ENCODE measurements at places on chromosomes 16 and 17.

GRCh38 chr17:77496401-77496801 is 355.6 kb downstream of the SEC14L1 start:
- no peak for DNase-seq

DNA sequence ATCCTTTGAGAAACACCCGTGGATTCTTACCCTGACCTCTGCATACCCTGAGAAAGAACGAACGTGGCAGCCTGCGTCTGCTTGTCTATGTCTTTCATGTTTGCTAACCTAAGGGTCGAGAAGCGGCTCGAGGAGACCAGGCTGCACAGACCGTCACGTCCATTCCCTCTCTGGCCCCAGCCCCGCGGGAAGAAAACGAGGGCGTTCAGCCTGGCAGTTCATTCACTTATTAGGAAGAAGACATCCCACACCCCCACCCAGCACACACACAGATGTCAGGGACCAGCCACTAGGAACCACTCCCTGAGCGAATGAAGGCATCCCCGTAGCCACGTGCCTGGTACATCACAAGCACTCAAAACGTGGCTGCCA is 655 bp upstream of the MTHFSD start:
- DNase-seq, result no peak

DNA sequence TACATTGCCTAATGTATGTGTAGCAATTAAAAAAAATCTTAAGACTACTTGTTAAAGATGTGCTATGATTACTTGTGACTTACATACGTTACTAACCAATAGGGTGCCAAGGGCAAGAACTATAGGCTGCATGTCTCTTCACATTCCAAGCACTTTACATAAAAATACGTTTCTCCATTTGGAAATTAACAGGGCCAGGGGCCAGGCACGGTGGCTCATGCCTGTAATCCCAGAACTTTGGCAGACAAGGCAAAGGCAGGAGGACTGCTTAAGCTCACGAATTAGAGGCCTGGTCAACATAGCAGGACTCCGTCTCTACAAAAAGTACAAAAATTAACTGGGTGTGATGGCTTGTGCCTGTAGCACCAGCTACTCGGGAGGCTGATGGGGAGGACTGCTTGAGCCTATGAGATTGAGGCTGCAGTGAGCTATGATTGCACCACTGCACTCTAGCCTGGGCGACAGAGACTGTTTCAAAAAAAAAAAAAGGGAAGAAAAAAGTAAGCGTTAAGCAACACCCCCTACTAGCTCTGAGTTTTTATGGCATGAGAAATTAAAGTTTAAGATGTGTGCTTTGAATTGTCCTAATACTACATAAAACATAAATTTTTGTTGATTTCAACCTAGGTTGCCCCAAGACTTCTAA is 12.3 kb downstream of the PSMD12 start:
- no peak for DNase-seq

DNA sequence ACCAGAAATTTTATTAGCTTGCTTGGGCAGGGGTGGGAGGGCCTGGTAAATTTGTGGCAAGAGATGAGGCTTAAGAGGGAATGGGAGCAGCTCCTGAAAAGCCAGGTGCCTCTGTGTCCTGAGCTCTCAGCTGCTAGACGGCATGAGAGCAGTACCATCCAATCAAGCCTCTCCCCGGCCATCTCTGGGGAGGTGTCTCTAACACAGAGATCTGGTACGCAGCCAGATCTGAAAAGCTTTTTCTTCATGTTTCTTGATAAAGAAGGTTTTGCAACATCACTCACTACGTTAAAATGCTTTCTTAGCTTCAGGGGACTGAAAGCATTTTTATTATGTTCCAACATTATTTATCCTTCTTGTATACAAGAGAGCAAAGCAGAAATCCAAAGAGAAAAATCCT is 488.2 kb downstream of the RBFOX1 start:
- DNase-seq, result no peak

DNA sequence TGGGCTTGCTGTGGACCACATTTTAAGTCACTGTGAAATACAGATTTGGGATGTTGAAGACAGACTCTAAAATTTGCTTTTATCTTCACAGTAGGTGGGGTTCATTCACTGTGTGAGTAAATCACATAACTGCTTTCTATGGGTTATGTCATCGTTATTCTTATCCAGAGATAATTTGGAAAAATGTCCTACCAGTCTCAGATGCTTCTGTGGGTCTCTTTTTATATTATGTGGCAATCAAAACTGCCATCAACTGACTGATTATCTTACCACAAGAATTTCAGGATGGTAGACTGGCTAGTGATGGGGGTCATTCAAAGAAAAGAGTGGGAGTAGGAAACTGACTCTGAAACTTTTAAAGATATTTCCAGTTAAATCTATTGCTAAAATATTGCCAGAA is 3.1 kb downstream of the HSBP1 start:
- DNase-seq, result no peak

DNA sequence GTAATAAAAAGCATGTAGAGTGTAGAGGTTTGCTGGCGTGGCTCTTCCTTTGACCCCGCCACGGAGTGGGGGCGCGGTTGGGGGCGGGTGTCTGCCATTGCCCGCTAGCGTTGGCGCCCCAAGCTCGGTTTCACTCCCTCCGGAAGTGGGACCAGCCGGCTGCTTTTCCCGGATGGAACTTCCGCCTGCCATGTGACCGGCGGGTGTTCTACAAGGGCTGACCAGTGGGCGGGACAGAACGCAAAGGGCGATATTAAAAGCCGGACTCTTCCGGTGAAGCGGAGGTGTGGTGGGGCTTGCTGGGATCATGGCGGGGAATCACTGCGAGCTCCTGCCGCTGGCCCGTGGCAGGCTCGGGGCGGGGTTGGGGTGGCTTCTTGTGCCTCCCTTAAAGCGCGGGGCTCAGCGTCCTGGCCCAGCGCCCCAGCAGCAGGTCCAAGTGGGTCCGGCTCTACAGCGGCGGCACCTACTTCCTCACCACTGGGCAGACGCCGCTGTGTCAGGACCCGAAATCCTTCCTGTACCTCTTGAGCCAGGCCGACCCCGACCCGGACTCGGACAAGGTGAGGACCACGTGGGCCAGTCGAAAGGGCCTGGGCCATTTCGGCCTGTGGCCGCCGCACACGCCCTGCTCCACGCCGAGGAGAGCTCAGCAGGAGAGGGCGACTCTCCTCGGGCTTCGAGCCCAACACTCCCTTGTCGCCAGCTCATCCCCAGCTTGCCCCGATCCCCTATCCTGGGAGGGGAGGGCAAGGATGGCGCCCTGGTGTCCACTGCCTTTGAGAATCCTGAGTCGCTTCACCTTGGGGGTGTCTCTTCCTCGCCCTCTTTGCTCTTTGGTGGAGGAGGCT is 65.6 kb downstream of the PDPK1 start:
- peak; percentile 93 for DNase-seq

DNA sequence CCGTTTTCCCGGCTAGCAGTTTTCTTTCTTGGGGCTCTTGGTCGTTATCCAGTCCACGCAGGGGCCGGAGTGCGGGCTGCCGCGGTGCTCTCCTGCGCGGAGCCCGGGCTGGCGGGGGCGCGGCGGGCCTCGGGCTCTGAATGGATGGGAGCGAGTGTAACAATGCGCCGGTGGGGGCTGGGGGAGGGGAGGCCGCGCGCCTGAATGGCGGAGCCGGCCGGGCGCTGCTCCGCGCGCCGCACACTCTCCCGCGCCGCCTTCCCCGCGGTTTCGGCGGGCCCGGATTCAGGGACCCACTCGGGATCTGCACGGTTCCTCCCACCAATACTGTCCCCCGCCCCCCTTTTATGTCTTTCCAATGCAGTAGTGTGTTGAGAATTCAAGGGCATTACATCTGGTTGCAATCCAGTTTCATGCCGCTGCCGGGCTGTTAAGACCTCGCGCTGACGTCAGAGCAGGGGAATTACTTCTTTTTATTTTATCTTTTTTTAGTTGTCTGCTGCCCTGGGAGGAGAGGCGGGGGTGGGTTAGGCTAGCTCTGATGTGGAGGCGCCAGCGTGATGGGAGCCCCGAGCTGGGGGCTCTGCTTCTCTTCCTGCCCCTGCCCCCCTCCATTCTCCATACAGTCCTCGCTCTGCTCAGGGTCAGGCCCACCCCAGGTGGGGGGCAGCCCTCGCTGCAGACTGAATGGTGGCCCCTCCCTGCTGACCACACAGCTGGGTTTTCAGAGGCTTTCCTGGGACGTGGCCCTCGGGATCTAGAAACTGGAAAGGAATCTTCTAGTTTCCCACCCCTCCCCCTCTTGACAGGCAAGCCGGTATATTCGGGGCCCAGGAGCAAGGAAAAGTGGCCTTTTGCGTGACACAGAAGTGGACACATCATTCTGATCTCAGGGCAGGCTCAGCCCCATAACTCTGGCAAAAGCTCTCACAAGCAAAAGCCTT is 1.8 kb downstream of the RAI1 start:
- DNase-seq, result peak; percentile 70

GRCh38 chr17:50935221-50935995 is 69.3 kb upstream of the TOB1 start:
- DNase-seq, result peak; percentile 84

- DNase-seq, result no peak
These were observed 9.3 kb downstream of the SSTR5 start for GRCh38 chr16:1081734-1082265.

DNA sequence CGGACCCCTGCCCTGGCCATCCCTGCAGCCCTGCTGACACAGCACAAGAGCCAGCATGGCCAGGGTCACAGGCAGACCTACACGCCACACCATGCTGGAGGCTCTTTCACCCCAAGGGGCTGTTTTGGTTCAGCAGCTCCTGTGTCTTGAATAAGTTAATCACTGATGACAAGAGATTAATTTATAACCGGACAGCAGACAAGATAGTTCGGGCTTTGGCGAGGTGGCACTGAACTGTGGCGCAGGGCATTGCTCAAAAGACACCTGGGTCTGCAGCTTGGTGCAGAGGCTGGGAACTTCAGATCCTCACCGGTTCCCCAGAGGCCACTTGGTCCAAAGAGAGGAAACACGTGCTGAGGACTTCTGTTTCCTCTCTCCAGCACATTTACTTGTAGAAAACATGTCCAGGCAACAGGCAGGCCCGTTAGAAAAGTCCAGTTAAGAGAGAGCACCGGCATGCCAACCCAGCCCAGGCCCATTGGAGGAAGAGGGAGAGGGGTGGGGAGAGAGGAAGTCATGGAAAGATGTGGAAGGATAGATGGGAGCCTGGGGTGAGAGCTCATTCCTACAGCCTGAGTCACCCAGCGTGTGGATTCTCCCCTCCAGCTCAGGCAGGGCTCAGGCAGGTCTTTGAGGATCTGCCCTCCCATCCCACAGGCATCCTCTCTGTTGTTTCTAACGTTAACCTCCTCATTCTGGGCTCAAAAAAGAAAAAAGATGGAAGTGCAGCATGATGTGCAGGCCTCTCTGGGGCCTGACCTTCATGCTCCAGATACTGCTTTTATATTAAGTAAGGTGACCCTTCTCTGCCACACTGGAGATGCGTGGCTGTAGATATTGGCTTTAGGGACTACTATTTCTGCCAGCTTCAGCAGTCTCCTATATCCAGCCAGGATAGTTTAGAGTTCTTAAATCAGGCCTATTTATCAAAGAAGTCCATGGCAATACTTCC is 80.0 kb upstream of the HNF1B start:
- DNase-seq, result no peak

DNA sequence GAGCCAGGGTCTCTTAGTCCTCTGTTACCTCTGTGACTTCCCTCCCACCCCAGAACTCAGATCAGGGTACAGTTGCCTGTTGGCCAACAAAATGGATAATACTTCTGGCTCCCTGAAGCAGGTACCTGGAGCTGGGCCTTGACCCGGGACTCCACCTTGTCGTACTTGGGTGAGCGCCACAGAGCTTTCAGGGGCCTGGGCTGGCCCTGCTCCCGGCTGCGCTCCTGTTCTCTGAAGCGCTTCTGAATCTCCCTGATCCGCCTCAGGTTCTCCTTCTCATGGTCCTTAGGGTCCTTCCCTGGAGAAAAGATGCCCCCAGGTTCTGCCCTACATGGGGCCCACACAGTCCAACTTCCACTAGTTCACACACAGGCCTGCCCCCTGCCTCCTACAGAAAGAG is 1.7 kb downstream of the ENKD1 start:
- no peak for DNase-seq

DNA sequence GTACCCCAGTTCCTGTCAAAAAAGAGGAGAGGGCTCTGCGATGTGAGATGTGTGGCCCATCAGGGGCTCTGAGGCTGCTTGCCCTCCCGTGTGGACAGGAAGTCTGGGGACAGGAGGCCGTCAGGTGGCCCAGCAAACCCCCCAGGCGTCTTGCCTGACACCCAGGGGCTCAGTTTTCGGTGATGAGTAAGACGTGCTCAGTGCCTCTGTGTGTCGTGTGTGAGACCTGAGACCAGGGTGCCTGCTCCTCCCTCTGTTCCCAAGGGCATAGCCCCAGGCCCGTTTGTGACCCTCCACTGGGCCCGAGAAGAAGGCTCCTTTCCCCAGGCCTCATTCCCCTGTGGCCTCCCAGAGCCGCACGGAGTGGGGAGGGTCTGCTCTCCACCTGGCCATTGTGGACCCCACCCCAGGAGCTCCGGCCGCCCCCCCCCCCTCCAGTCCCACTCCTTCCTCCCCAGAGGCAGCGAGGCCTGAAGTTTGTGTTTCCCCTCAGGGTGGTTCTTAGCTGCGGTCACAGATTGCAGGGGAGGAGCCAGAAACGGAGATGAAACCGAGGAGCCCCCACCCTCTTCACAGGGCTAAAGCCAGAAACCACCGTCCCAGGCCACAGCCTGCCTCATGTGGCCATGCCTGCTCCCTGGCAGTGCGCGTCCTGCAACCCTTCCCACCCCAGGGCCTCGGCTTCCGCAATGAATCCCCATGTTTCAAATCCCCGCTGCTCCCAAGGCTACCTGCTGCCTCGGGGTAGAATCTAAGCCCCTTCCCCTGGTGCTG is 4.9 kb upstream of the ACTG1 start:
- no peak for DNase-seq

GRCh38 chr17:77675411-77675810 is 283.1 kb upstream of the TNRC6C start:
- DNase-seq, result no peak

- peak; percentile 29 for DNase-seq
These were observed 10.0 kb downstream of the PITPNC1 start for GRCh38 chr17:67386965-67387551.

- no peak for DNase-seq
These were observed 127.1 kb upstream of the HS3ST3A1 start for GRCh38 chr17:13728781-13729180.

- peak; percentile 75 for DNase-seq
These were observed 13.5 kb downstream of the MAPT start for GRCh38 chr17:45907750-45908395.

DNA sequence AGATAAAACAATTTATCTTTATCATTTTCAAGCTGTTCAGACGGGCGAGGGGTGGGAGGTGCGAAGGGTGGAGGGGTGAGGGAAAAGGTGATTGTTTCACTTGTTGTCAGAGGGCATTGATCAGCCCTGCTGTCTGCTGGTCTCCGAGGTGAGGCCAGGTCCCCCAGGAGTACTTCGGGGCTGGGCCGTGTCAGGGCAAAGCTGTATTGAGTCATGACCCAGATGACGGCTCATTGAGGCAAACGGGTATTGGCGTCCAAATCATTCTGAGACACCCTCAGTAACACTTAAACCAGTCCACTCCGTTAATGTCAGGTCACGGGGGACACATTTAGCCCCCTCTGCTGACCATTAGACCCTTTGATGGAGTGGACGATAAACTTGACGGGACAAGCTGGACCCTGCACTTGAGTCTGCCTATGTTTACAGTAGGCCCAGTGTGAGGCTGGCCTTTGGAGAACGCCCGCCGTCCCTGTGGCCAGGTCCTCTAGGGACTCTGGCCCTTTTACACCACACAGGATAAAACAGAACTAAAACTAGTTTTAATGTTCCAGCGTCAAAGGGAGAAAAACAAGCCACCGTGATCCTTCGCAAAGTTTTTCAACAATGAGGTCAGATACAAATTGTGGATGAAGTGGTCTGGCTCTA is 502.2 kb upstream of the ZFHX3 start:
- DNase-seq, result no peak

GRCh38 chr16:17780181-17780580 is 309.4 kb upstream of the XYLT1 start:
- DNase-seq, result no peak

- no peak for DNase-seq
These were observed 235.2 kb downstream of the C16orf78 start for GRCh38 chr16:49608779-49609178.

Data from dorsolateral prefrontal cortex (tissue), 122 donors.